ENCODE measurements at places on chromosomes 2 and 18. TPM values are rescaled to one million over a fixed set of nuclear protein-coding genes. Genes with fewer than 3 reads are reported as not detected.

The SEPTIN10 gene
- 80.7 TPM for total RNA-seq

The DSC2 gene
- total RNA-seq: 19.8 TPM

The ITGB6 gene
- total RNA-seq: 302 TPM

The SLC9A4 gene
- total RNA-seq: 2.8 TPM

The SERPINB3 gene
- total RNA-seq: not detected

The CD8B2 gene
- 0.09 TPM for total RNA-seq

The IL1RN gene
- total RNA-seq: 2.1 TPM

The ASB18 gene
- not detected for total RNA-seq

The TUBB8B gene
- not detected for total RNA-seq

The TPRKB gene
- 25.3 TPM for total RNA-seq

The CCDC121 gene
- total RNA-seq: 5.6 TPM

The SNORC gene
- 2.7 TPM for total RNA-seq

The GAD1 gene
- total RNA-seq: 1.1 TPM

The CHRNG gene
- total RNA-seq: not detected

The SERPINB4 gene
- total RNA-seq: not detected

The VIT gene
- total RNA-seq: not detected

The FKBP1B gene
- total RNA-seq: 11.8 TPM
